NCI-H69 (cell line): ENCODE measurements at places on chromosomes 6 and 20.
A peak's percentile ranks its signal among the peaks of the same experiment; 100 is the strongest.

GRCh38 chr6:161476711-161477110, 202.8 kb upstream of the AGPAT4 start:
- peak; percentile 17 for DNase-seq

- no peak for DNase-seq
Observed at GRCh38 chr6:90442366-90442765, 144.5 kb downstream of the MAP3K7 start.

GRCh38 chr20:4045741-4046140, 30.4 kb upstream of the RNF24 start:
- no peak for DNase-seq

- DNase-seq, result no peak
Observed at GRCh38 chr6:147298461-147298860, 94.2 kb downstream of the STXBP5 start.

- DNase-seq, result no peak
Observed at GRCh38 chr6:131998255-131998982, 47.2 kb upstream of the CCN2 start.

- DNase-seq, result no peak
Observed at GRCh38 chr6:159170333-159170672, 1.1 kb downstream of the FNDC1 start.

- peak; percentile 10 for DNase-seq
Observed at GRCh38 chr20:855466-856360, 22.2 kb downstream of the FAM110A start.

GRCh38 chr6:14642842-14643241, 525.3 kb downstream of the CD83 start:
- no peak for DNase-seq

DNA sequence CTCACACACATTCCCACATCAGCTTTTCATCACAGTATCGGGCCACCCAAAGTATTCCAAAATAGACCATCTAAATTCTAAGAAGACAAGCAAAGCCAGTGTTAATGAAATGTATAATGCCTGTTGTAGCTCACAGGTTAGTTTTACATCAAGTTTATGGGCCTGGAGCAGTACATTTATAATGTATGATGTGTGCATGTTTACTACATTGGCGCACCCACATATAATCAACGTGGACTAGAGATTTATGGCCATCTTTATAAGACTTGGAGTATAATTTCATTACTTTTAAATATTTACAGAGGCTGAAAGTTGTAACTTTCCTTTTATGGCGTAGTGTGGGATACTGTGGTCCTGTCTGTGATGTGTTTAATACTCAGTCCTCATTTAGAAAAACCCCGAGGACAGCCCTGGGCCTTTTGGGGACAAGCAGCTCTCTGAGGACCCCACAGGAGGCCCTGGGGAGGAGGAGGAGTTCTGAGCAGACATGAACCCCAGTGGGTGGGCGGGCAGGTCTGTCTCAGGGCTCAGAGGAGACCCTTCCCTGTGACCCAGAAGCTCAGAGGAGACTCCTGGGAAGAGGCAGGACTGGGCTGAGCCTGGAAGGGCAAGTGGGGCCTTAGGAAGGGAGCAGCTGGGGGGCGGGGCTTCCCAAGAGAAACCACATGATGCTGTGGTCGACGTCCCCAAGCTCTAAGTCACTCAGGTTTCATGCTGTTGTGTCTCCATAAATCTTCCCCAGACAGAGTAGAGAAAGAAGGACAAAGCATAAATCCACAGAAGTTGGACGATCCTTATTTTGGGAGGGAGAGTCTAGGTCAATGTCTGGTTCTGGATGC, 232.1 kb downstream of the PREX1 start:
- no peak for DNase-seq

- DNase-seq, result no peak
Observed at GRCh38 chr6:118146584-118146983, 239.5 kb downstream of the SLC35F1 start.

- no peak for DNase-seq
Observed at GRCh38 chr6:109332748-109333147, 49.5 kb downstream of the CD164 start.

- DNase-seq, result no peak
Observed at GRCh38 chr20:36261389-36262105, 25.3 kb downstream of the AAR2 start.

DNA sequence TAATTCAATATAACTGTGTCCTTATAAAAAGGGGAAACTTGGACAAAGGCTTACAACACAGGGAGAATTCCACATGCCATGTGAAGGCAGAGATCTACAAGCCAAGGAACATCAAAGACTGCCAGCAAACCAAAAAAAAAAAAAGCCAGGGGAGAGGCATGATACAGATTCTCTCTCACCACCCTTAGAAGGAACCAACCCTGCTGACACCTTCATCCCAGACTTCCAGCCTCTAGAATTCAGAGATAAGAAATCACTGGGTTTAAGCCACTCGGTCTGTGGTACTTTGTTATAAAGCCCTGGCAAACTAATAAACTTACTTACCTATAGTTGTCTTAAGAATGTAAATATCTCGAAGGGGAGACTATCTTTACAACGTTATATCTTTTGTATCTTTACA, 4.4 kb downstream of the SERINC3 start:
- DNase-seq, result no peak

GRCh38 chr20:16551607-16552006, 21.6 kb downstream of the KIF16B start:
- no peak for DNase-seq

DNA sequence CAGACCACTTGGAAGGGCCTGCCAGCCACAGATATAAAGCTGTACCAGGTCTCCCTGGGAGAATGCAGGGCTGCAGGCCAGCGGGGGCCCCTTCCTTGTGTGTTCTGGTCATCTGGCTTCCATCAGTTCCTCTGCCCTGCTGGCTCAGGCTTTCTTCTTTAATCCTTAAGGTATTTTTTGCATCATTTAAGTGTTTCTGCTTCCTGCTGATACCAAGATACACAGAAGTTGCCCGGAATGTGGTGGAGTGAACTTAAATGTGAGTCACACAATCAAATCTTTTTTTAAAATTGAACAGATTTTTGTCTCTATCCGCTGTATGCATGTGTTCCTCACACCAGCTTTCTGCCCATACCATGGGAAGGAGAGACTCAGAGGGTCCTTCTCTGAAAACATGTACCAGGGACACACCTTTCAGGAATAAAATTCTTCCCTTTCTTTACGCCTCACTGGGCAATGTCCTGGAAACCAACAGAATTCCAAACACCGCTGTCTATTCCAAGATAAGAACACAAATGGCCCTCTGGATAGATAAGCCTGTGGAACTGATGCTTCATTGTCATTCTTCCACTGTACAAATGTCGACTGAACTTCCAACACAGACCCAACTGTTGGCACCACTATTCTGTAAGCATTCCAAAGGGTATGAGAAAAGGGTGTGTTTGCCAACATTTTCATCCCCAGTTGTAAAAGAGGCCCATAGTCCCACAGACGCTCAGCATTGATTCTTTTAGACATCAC, 206.2 kb upstream of the MYLIP start:
- DNase-seq, result no peak

DNA sequence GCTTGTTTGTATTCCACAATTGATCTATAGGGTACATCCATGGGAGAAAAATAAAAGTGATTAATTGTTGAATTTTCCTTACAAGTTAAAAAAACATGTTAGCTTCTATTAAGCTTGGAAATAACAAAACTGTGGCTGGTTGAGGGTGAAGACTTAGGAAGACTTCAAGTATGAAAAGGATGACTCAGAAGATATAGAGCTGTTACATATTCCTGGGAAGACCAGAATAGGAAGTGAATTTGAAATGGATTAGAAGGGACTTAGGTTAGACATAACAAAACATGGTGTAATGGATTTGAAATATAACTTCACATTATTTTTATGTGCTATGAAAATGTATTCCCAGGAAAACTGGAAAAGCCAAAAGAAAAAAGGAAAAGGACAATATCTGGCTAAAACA, 732.2 kb downstream of the HDGFL1 start:
- DNase-seq, result no peak

DNA sequence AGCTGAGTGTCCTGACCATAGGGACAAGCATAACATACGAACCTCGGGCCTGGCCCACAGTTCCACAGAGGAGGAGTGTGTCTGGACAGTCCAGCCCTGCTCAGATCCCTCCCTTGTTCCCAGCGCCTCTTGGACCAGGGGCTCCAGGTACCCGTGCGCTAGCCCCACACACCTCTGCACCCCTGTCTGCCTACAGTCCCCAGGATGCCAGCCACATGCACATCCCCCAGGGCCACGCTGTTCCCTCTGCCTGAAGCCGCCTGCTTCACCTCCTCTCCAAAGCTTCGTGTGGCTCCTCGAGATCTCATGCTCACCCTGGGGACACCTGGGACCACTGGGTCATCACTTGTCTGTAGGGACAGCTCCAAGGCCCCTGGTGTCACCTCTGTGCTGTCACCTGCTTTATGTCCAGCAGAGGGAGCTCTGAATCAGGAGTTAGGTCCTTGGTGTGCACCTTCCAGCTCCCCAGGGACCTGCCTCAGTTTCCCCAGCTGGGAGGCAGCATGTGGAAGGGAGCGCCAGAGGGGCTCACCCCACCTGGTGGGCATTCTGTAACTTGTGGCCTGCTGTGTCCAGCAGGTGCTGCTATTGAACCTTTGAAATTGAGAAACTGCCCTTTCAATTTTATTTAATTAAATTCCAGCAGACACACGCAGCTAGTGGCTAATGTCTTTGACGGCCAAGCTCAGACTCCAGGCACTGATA, 7.3 kb upstream of the YTHDF1 start:
- peak; percentile 47 for DNase-seq

DNA sequence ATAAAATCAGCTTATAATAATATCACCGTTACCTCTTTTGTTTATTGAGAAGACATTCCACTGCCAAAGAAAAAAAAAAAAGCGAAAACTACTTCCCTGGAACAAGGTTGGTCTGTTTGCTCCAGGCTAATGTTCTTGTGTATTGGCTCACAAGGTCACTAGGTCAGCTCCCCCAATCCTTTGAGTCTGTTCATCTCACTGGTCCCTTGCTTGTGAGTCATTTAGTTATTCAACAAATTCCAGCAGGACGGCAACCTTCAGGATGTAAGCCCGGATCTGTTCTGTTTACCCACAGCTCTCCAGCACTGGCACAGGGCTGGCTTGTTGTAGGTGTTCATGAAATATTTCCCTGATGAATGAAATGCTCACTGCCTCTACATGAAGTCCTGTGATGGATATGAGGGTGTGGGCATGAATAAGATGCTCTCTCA, 3.3 kb downstream of the ARHGAP40 start:
- DNase-seq, result no peak

- no peak for DNase-seq
Observed at GRCh38 chr20:48909910-48910309, 11.6 kb upstream of the ARFGEF2 start.

- DNase-seq, result peak; percentile 90
Observed at GRCh38 chr20:17568972-17569521, 828 bp upstream of the DSTN start.

- peak; percentile 76 for DNase-seq
Observed at GRCh38 chr6:134928151-134928900, 21.6 kb downstream of the ALDH8A1 start.

DNA sequence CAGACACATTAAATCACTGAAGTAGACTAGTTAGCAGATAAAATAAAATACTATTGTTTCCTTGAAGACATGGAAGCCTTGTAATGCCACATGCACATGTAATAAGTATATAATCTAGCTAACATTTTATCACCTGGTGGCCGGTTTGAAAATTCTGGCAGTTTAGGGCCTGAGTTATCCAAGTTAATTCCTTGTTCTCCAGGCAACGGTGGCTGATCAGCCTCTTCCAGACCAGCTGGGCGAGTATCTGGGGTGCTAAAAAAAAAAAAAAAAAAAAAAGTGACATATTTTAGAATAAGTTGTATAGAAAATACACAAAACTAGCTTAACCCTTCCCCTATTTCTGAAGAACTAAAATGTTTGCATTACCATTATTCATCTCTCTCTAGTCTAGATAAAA, 42.5 kb downstream of the TP53INP2 start:
- DNase-seq, result no peak

DNA sequence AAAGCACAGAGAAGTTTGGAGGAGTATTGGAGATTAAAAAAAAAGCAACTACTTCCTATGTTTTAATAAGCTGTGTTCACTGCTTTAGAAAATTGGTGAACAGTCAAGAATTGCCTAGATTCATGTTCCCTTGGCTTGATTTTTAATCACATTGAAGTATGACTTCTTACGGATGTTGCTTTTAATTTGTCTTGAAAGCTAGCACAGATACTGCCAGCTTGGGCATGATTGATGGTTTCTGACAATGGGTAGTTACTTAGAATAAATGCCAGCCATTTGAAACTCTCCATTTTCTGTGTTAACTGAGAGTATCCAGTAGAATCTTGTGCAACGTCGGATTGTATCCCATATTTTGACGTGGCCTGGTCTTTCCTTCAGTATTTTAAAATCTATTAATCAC, 178.0 kb downstream of the DTNBP1 start:
- DNase-seq, result no peak

DNA sequence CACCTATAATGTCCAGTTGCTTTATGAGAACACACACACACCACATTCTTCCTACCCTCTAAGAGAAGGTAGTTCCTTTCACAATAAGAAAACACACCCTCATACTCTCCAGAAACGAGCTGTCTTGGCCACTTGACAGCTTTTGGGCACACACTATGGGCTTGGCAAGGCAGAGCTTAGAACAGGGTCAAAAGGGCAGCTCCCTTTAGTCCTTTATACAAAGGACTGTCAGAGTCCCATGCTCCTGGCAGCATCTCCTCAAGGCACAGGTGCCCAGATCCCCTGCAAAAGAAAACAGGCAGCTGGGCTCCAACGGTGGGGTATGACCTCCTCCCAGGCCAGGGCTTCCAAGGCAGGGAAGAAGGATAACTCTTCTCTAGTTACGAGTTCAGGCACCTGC, 4.9 kb upstream of the LYRM2 start:
- peak; percentile 7 for DNase-seq

- DNase-seq, result peak; percentile 70
Observed at GRCh38 chr6:112029045-112029822, 24.7 kb upstream of the CCN6 start.

DNA sequence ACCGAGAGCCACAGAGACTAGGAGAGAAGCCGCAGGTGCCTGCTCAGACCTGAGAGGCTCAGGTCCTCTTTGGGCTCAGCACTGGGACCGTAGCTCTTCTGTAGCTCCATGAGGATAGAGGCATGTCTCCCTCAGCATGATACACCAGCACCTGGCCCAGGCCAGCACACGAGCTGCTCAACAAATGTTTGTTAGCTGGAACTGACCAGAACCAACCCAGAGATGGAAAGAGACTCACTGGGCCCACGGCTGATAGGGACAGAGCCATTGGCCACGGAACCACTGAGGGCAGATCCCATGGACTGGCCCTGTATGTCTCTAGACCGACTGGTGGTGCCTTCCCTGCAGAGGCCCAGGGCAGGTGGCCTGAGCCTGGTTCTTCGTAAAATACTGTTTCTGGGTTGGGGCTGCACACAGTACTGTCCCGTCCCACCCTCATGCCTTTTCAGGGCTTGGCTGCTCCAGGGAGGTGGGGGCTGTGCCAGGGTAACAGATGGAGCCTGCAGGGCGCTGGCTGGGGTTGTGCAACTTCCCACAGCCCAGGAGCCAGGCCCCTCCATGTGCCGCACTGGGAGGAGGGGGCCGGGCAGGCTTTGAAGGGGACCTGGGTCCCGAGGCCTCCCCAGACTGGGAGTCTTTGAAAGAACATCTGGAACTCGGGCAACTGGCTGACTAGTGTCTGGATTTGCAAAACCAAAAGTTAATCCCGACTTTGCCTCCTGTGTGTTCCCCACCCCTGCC, 5.2 kb downstream of the C20orf204 start:
- DNase-seq, result peak; percentile 29

GRCh38 chr6:28865401-28866204, 58.2 kb downstream of the TRIM27 start:
- DNase-seq, result no peak

GRCh38 chr6:78487401-78487800, 379.9 kb upstream of the IRAK1BP1 start:
- DNase-seq, result no peak
